CD4-positive, alpha-beta T cell treated with Interleukin-6 at 100 ng/mL for 8 hours (primary cell): ENCODE measurements at places on chromosomes 6 and 20.

DNA sequence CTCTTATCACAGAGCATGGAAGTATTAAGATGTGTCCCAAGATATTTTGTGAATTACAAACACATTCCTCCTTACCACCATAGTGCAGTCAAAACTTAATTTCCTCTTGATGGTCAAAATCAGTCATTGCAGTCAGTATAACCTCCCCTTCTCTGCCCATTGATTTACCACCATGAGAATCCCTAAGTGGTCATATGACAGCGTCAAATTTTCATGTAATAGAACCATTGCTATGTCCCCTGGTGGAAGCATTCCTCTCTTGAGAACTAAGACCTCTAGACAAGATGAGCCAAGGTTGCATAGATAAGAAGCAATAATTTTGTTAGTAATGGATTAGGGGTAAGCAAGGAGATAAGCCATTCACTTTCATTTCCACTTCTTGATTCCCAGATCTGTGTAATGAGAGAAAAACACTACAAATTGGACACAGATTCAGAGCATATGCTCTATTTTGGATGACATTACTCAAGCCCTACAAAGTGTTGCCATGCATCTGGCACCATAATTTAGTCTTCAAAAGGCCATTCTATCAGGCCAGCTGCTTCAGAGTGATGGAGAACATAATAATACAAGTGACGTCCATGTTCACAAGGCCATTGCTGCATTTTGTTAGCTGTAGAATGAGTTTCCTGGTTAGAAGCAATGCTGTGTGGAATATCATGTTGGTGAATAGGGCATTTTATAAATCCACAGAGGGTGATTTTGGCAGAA, 49.6 kb upstream of the PDE7B start:
- no peak for DNase-seq

- DNase-seq, result no peak
Observed at GRCh38 chr6:128655978-128656498, 135.6 kb upstream of the PTPRK start.

DNA sequence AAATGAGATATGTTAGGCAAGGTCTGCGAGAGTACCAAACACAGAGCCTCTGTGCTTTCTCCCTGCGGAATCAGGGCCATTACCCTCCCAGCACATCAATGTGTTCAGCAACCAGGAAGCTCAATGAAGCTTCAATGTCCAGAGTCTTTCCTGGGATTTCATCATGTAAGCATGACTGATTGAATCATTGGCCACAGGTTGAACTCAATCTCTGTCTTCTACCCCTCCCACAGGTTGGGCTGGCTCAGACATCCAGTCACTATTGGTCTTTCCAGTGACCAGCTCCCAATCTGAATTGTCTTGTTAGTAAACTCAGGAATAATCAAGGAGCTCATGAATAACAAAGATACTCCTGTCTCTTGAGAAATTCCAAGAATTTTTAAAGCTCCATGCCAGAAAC, 2.7 kb upstream of the DTD1 start:
- no peak for DNase-seq

- DNase-seq, result no peak
Observed at GRCh38 chr6:2748183-2748582, 2.5 kb downstream of the MYLK4 start.

- no peak for DNase-seq
Observed at GRCh38 chr6:878179-878578, 185.2 kb upstream of the EXOC2 start.

DNA sequence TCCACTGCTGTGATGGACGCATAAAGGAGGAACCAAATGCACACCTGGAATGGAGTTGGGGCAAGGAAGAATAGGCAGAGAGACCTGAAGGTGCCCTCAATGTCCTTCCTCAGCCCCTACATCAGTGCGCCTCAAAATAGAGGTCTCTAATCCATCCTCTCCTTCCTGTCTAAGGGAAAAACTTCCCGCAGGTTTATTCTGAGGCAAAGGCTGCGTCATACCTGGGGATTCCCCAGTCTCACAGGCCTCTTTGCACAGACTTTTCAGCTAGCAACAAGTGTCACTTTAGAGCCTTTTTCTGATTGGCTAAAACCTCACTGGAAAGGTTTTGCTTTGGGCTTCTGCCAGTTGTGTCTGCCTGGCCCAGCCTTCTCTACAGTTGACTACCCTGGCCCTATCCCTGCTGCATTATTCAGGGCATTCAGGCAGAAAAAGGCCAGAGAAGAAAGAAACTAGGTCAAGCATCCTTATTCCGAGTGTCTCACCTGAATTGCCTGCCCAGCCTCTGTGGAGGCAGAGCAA, 1.8 kb upstream of the HLA-DQB1 start:
- peak; percentile 30 for DNase-seq

DNA sequence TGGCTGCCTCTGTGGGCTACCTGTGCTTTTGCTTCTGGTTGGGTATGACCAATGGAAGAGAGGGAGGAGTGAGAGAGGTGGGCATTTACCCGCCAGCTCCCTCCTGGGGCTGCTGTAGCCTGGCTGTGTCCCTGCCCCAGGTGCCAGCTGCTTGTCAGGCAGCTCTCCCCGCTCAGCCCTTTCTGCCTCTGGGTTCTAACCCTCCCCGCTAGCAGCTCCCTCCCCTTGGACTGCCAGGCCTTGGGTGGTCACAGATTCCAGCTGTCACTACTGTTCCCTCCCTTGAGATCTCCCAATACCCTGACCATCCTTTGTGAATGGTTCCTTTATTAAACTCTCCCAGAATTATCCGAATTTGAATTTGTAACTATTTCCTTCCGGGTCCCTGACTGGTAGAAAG, 95.5 kb upstream of the RNF24 start:
- no peak for DNase-seq

DNA sequence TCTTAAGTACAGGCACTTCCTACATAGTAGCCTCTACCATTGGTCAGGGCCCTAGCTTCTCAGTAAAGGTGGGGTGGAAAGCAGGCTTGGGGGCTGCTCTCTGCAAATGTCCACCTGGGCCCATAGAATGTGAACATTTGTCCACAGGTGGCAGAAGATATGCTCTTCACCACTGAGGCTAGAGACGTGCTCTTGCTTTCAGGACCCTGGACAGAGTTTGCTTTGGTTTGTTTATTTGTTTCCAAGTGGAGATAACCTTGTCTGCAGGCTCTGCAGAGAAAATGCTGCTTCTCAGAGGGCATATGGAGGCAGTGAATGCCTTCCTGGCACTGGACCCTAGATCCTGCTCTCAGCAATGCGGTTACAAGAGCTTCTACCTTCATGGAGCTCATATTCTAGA, 129.0 kb downstream of the F13A1 start:
- no peak for DNase-seq

GRCh38 chr6:29633534-29633905, 537 bp upstream of the GABBR1 start:
- no peak for DNase-seq

DNA sequence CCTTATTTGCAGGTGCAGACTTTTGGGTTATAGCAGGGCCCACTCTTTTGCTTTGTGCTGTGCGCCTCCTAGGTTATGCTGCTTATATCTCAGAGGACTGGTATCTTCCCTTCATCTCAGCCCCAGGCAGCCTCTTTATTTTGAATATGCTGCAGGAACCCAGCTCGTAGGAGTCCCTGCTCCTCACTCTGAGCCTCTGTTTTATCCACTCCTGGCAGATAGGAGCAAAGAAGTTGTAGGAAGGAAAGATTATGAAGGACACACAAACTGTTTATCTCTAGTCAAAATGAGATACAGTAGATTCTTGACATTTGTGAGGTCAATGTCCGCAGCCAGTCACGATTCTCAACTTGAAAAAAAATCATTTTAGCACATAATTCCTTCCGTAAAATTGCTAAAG, 15.6 kb downstream of the L3MBTL3 start:
- DNase-seq, result no peak

- DNase-seq, result no peak
Observed at GRCh38 chr6:14466278-14466677, 348.7 kb downstream of the CD83 start.

GRCh38 chr6:14861491-14861943, 384.4 kb upstream of the JARID2 start:
- no peak for DNase-seq

GRCh38 chr6:10521104-10521808, at the start of gene GCNT2:
GCNT2 (plus strand) TSS chr6:10521351; CDS start chr6:10528912, 7,561 bp downstream.
- no peak for DNase-seq

DNA sequence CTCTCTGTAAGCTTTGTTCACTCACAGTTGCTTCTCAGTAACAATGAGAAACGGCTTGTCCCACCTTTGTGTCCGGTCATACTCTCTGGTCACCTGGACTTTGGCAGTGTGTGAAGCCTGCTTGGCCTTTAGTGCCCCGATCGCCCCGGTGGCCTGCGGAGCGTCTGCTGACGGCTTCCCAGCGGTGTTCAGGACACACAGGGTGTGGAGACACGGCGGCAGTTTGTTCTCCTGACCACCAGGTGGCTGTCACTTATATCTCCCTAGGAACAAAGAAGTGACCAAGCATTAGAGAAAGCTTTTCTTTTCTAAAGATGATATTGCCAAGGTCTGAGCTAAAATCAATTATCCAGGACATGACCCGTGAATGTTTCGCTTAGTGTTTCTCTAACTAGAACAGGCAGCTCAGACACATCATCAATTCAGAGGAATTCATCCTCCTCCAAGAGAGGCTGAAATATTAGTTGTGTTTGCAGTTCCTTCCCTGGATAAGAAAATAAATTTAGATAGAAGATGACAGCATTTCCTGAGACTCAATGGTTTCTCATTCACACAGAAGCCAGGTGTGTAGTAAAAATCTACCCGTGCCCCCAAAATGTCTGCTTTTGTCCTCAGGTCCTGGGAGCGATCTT, 167.4 kb upstream of the THBS2 start:
- DNase-seq, result no peak

- no peak for DNase-seq
Observed at GRCh38 chr6:14072084-14072483, 45.5 kb upstream of the CD83 start.

GRCh38 chr6:15256538-15257271, 10.8 kb downstream of the JARID2 start:
- DNase-seq, result no peak

GRCh38 chr20:58154113-58154512, 74.3 kb downstream of the ANKRD60 start:
- DNase-seq, result no peak

GRCh38 chr20:18985551-18985950, 172.0 kb downstream of the SCP2D1 start:
- no peak for DNase-seq

- peak; percentile 32 for DNase-seq
Observed at GRCh38 chr20:44642203-44643153, 9.0 kb downstream of the ADA start.

- DNase-seq, result no peak
Observed at GRCh38 chr6:43782764-43783513, 12.9 kb downstream of the VEGFA start.

- no peak for DNase-seq
Observed at GRCh38 chr20:19631410-19631809, 126.6 kb upstream of the RIN2 start.

DNA sequence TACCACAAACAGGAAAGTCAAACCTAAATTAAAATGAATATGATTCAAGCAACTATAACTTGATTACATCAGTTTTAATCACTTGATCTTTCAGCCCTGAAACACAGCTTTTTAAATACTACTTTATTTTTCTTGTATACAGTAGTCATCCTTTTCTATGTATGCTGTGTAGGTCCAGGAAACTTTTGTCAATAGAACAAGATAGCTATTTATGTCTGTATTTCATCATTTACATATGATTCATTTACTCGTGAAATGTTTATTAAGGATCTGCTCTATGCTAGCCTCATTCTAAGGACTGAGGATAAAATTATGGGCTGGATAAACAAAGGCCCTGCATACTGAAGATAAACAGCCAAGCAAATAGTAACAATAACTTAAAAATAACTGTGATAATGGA, 930.2 kb downstream of the TFAP2A start:
- DNase-seq, result no peak

DNA sequence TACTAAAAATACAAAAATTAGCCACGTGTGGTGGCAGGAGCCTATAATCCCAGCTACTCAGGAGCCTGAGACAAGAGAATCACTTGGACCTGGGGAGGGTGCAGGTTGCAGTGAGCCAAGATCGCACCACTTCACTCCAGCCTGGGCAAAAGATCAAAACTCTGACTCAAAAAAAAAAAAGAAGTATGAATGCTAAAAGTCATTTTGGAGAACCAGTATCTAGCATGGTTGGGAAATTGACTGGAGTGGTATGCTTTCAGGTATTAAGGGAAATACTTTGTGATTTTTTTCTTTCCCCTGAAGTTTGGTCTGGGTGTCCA, 30.1 kb downstream of the PCMT1 start:
- DNase-seq, result no peak

- no peak for DNase-seq
Observed at GRCh38 chr20:46814366-46815232, 80.0 kb upstream of the EYA2 start.

- DNase-seq, result no peak
Observed at GRCh38 chr20:19943061-19943521, 74.1 kb upstream of the NAA20 start.

DNA sequence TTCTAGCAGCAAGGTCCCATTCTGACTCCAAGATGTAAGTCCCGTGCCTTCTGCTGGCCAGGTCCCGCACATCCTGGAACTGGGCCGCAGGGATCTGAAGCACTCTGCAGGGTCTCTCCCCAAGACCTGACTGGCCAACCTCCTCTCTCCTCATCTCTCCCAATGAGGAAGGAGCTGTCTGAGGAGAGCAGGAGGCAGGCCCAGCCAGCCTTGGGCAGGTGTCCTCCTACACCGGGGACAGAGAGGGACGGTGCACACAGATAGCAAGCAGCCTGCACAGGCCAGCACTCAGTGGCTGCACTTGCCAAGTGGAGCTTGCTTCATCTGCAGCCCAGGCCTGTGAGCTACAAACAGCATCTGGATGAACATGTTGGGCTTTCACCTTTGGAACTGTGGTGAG, 76.8 kb upstream of the CD93 start:
- DNase-seq, result no peak

DNA sequence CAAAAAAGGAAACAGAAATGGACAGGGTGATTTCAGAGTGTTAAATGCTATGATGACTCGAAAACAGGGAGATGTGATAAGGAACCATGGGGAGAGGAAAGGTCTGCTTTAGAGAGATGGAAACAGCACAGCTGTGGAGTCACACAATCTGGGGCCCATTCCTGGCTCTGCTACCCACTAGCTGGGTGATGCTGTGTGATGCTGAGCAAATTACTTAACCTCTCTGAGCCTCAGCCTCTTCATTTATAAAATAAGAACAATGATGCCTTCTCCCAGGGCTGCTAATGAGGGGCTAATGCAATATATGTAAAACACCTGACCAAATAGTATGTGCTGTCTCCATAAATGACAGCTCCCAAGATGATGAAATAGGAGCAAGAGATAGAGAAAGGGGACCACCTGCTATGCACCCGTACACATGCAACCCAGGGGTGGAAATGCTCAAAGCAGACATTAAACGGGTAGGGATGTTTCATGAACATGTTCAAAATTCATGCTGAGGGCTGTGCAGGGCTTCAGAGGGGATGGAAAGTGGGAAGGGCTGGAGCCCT, 27.7 kb downstream of the MDGA1 start:
- DNase-seq, result no peak
